CD8-positive, alpha-beta memory T cell (primary cell): ENCODE measurements at places on chromosomes 3 and 15.

GRCh38 chr15:47358876-47359275 is 358.4 kb upstream of the SEMA6D start:
- DNase-seq: no peak

- DNase-seq: no peak
Observed at GRCh38 chr3:12658593-12659058, 5.3 kb downstream of the RAF1 start.

GRCh38 chr3:167787440-167787839 is 51.9 kb downstream of the SERPINI1 start:
- DNase-seq: no peak

DNA sequence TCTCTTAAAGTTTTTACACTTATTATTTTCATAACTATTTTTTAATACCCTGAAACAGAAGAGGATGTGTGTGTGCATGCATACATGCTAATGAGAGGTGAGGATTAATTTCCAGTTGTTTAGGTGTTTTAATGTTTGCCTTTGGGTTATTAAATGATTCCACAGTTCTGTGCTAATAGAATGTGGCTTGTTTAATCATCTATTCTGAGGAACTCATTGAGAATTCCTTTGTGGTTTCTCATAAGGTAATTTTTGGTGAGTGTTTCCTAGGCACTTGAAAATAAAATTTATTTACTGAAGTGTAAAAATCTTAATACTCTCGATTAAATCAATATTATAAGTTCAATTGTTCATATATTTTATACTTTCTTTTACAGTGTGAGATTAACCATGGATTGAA is 38.0 kb downstream of the STAC start:
- no peak for DNase-seq

DNA sequence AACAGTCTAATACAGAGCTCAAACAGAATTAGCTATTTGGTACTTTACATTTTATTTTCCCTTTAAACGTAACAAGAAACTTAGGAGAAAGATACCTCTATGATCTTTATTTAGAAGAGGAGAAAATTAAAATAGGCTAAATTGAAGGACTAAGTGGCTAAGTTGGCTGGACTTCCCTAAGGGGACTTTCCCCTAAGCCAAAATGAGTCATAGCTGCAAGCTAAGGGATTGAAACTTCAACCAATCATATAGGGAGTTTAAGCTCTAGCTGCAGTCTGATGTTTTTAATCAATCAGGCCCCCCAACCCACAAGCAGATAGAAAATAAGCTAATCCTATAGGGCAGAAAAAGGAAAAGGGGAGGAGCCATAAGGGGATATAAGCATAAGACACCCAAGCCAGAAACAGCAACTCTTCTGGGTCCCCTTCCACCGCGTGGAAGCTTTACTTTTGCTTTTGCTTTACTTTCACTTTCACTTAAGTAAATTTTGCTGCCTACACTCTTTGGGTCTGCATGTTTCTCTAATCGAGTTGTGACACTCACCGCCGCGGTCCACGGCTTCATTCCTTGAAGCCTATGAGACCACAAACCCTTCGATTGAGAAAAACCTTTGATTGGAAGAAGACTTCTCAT is 1108.5 kb upstream of the EPHA6 start:
- DNase-seq: no peak

DNA sequence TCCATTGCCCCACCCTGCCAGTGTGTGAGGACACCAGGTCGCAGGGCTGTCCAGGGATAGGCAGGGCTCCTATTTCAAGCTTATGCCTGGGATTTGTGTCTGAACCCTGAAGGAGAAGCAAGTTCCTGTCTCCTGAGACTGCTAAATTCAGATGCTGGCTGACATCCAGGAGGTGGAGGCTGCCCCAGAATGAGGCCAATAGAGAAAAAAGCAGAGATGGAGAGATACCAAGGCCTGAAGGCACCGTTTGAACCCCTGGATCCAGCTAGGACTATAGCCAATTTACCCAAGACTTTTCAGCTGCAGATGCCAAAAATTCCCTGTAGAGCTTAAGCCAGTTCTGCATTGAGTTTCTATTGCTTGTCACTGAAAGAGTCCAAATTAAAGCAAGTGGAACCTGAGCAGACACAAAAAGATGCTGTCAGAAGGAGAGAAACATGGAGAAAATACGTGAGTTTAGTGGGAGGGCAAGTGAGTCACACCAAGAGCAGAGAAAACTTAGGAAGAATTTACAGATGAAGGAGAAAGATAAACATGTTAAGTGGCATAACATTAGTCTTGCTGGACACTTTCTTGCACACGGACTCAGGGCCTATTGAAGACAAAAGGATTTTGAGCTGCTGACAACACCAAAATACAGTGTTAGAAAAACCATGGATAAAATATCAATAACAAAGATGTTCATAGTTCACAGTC is 148.6 kb downstream of the CNTN3 start:
- DNase-seq: no peak

DNA sequence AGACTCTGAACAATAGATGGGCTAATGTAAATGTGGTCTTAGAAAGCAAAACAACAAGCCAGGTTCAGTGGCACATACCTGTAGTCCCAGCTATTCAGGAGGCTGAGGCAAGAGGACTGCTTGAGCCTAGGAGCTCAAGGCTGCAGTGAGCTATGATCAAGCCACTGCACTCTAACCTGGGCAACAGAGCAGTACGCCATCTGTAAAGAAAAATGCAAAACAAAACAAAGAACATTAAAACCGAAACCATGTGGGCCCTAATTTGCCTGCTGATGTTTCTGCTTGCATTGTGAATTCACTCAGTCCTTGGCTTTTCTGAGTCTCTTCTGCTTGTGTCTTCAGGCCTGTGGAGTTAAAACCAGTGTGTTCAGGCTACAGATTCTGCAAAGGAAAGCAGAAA is 56.7 kb downstream of the CCNL1 start:
- DNase-seq: no peak

GRCh38 chr3:38746641-38747040 is 69.4 kb downstream of the SCN10A start:
- DNase-seq: no peak

GRCh38 chr3:71551311-71551919 is 32.1 kb downstream of the FOXP1 start:
- no peak for DNase-seq

- DNase-seq: no peak
Observed at GRCh38 chr15:83960192-83960829, 275.3 kb upstream of the GOLGA6L4 start.

DNA sequence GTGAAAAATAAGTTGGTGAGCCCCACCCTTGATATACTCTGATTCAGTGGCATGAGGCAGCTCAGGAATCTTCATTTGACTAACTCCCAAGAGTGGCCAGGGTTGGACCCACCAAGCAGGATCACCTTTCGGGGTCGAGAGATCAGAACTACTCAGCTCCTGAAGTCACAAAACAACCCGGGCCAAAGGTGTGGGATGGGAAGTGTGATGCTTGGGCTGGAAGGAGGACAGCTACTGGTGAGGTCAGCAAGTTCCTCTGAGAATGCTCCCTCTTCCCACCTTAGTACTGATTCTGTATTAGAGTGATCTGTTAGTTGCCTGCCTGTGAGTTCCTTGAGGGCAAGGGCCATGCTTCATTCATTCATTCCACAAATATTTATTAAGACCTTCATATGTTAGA is 15.1 kb downstream of the ESYT3 start:
- DNase-seq: no peak

GRCh38 chr3:46731795-46732194 is 14.1 kb upstream of the PRSS50 start:
- no peak for DNase-seq

DNA sequence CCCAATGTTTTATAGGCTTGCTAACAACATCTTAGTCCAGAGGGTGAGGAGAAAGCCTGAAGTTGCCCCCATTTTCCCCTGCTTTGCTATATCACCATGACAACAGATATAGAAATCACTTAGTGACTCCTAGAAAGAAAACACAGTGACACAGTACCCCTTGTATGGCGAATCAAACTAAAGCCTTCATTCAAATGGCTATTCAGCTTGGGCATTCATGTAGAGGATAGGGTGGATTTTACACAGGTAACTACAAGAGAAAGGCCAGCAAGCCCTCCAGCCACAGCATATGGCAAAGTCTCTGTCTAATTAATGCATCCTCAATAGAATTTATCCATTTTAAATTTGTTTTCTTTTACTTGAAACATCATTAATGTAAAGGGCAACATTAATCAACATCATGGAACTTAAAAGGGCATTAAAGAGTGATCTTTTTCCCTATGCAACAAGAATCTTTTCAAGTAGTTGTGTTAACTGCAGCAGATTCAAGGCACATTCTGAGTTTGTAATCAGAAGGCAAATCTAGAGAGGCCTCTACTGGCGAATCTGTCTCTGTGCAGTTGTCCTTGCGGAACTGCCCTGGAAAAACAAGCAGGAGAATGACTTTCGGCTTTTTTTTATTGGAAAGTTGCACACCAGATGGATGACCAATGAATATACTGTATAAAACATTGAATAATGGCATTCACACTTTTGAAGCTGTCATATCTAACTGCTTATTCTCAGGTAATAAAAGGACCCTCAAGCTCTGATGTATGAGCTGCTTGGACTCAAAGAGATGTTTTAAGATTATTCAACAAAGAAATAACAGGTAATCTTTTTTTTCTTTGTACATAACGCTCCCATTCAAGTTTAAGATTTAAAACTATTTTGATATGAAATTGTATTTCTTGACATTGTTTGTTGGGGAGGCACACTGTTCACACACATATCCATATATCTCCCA is 621.7 kb upstream of the AGTR1 start:
- no peak for DNase-seq

- DNase-seq: no peak
Observed at GRCh38 chr3:151615464-151615863, 118.3 kb upstream of the AADACL2 start.

- DNase-seq: no peak
Observed at GRCh38 chr3:78497767-78498166, 1270.0 kb downstream of the ROBO1 start.

- no peak for DNase-seq
Observed at GRCh38 chr3:194931347-194931746, 245.7 kb downstream of the FAM43A start.

- DNase-seq: no peak
Observed at GRCh38 chr3:179450901-179451264, 387 bp downstream of the GNB4 start.

DNA sequence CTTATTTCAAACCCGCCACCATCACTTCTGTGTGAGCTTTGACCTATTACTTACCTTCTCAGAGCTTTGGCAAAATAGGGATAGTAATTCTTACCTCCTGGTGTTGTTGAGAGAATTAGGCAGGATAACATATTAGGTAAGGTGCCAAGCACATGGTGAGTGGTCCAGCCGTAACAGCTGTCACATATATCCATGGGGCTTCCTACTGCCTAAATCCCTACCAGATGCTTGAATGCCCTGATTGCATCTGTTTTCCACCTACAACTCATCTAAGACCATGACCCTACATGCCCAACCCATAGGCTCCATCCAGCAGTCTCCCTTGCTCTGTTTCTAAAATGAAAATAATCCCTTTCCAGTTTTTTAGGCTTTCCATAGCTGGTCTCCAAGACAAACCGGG is 162.3 kb upstream of the NR2E3 start:
- no peak for DNase-seq
